ENCODE measurements at places on chromosomes 7 and 10.

DNA sequence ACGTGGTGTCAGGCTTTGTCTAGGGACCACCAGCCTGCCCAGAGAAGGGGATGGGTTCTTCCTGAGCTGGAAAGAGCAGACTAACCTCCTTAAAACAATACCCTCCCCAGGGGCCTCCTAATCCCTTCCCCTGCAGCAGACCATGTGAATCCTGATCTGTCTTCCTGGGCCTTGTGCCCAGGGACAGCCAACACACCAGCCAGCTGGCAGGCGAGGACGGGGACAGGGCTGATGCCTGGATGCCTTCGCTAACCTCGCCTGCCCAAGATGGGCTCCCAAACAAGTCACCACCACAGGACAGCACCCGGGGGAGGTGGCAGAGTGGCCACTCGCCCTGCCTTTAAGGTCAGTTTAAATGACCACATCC lies 17.6 kb downstream of the PODXL start:
- DNase-seq = no peak

- no peak for DNase-seq
These were observed 252.6 kb downstream of the DOCK4 start for GRCh38 chr7:111953611-111954010.

- DNase-seq = no peak
These were observed 18.0 kb upstream of the STARD3NL start for GRCh38 chr7:38160003-38160571.

GRCh38 chr10:117362313-117362712 lies 12.9 kb downstream of the PDZD8 start:
- DNase-seq = no peak

DNA sequence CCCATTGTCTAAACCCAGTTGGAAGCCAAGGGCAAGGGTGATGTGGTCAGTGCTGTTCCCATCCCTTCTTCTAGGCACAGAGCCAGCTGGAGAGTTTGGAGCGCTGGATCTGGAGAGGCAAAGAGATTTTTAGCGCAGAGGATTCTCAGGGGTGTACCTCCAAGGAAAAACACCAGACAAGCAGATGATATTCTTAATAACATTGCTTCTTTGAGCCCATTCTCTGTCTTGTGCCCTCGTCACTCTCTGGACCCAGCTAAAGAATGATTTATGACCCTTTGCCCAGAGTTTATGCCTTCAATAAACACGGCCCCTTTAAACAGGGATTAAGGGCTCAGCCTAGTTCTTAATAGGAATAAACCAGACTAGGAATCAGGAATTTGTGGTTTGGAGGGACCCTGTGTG lies 4.7 kb upstream of the HIP1 start:
- DNase-seq = no peak

- DNase-seq = no peak
These were observed 504.3 kb downstream of the TFEC start for GRCh38 chr7:115526278-115526677.

GRCh38 chr7:96388166-96388565 lies 66.3 kb upstream of the SLC25A13 start:
- DNase-seq = no peak

- peak; percentile 2 for DNase-seq
These were observed 147.0 kb upstream of the FAM20C start for GRCh38 chr7:45106-46090.

DNA sequence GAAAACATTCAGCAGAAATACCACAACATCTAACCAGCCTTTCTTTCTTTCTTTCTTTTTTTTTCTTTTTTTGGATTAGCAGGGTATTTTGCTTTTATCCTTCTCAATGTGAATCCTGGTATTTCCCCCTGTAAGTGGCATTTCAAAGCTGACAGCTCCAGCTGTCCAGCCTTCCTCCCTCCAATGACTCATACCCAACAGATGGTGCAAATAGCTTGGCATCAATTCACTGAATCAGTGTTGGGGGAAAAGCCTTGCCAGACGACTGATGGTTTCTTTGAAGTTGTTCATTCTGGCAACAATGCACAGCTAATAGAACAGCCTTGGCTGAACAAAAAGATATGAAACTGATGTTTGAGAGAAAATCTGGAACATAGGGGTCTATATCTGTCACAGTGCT lies 316.8 kb upstream of the STEAP1 start:
- no peak for DNase-seq

DNA sequence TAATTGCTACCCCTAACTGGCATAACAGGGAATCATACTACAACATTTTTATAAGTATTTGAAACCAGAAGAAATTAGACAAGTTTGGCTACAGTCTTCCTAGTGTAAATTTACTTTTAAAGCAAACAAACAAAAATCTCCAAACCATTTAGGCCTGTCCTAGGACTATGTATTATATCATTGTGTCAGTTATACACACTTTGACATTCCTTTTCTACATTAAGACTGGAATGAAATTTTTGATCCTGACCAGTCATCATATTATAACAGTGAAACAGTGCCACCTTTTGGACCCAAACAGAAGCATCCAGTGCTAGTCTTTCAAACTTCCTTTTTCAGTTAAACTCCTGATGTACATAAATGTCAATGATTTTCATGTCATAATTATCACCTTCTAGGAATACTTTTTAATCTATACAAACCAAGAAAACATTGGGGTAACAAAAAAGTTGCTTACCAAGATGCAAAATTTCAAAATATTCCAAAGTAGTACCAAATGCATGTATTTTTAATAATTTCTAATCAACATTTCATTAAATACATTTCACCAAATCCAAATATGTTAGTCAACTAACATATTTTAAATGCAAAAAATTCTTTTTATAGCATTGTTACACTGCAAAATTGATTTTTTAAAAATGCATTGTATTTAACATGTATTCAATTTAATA lies 75.7 kb downstream of the IMMP2L start:
- peak; percentile 24 for DNase-seq

GRCh38 chr7:40859965-40860543 lies 725.2 kb downstream of the SUGCT start:
- DNase-seq = no peak

DNA sequence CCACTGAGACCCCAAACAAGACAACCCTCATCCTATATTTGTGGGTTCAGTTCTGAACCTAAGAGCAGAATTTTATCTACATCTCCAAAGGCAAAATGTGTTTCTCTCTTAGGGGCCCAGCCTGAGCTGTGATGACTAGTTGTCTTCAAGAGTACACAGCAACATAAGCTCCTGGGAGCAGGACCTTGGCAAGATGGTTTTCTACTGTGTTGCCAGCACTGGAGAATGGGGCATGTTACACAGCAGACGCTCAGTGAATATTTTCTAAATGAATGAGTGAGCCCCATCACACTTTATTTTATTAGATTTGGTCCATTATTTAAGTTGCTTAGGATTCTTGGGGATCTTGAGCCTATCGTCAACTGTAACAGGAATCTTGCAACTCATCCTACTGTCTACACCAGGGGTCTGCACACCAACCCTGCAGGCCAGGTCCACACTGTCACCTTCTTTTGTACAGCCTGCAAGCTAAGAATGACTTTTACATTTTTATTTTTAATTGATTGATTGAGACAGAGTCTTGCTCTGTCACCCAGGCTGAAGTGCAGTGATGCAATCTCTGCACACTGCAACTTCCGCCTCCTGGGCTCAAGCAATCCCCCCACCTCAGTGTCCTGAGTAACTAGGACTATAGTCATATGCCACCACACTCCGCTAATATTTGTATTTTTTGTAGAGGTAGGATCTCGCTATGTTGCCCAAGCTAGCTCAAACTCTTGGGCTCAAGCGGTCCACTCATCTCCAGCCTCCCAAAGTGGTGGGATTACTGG lies 347.1 kb downstream of the FGFR2 start:
- no peak for DNase-seq

GRCh38 chr7:152336754-152337368 lies 98.9 kb downstream of the KMT2C start:
- DNase-seq = peak; percentile 33

GRCh38 chr10:126905776-126906703 lies 812 bp downstream of the DOCK1 start:
- no peak for DNase-seq

- DNase-seq = no peak
These were observed 180.5 kb upstream of the ASAH2 start for GRCh38 chr10:50431791-50432190.

GRCh38 chr7:121278120-121279021 lies 50.4 kb upstream of the WNT16 start:
- no peak for DNase-seq

DNA sequence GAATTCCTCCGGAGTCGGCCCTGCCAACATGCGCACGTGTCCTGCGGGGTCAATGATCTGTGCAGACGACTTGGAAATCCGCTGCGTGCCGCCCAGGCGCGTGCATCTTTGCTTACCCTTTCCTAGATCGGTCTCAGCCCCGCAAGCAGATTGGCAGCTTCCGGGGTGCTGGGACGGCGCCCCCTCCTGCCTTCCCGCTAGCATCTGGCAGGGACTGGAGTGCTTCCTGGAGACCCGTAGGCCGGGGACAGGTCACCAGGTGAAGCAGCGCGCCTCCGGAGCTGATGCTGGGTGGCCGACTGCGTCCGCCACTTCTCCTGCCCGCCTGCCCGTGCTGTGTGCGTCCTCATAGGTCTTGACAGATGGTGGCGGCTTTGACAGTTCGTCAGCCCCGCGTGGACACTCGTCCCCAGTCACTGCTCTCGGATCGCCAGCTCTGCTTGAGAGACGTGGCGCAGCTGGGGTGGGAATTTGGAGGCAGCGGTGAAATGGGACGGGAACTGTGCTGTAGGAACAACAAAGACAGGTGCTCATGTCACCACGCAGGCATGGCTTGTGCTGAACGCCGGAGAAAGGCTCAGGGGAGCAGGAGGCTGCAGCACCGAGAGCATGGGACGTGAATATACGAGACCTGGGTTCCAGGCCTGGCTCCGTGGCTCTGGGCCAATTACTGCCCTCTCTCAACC lies 21.9 kb upstream of the KCNK18 start:
- DNase-seq = peak; percentile 11
